T-helper 17 cell (primary cell): ENCODE measurements at places on chromosomes 13 and 19.

DNA sequence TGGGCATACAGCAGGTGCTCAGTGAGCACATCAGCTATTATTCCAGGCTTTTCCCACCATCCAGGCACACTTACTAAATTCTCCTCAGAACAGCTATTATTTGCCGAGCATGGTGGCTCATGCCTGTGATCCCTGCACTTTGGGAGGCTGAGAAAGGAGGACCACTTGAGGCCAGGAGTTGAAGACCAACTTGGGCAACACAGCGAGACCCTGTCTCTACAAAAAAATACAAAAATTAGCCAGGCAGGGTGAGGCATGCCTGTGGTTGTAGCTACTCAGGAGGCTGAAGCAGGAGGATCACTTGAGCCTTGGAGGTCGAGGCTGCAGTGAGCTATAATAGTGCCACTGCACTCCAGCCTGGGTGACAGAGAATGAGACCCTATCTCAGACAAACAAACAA lies 35.4 kb downstream of the PTPRS start:
- DNase-seq = no peak

GRCh38 chr19:38723990-38724854 lies 20.1 kb downstream of the CAPN12 start:
- DNase-seq = no peak

DNA sequence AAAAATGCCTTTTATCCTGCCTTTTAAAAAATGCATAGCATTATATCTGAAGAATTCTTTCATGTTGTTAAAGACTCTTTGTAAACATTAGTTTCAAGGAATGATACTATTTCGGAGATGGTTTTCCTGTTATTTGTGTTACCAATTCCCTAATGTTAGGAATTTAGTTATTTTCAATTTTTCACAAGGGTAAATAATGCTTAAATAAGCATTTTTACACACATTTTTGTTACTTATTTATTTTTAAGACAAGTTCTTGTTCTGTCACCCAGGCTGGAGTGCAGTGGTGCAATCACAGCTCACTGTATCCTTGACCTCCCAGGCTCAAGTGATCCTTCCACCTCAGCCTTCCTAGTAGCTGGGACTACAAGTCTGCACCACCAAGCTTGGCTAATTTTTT lies 49.0 kb downstream of the RGCC start:
- no peak for DNase-seq

GRCh38 chr19:10517760-10518443 lies 655 bp upstream of the S1PR5 start:
- DNase-seq = no peak

DNA sequence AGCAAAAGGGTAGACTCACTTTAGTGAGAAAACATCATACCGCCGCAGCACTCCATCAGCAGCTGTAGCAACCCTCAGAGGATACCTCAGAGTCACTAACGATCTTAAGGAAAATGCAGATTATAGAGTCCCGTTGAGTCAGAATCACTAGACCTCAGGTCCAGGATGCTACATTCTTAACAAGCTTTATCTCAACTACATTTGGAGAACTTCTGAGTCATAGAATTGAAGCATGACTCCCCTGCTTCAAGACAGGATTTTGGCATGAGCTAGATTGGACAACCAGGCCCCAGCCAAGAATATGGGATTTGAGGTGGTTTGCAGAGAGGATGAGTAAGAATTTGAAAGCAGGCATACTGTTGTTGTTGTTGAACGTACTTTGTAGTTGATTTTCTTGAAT lies 118.9 kb upstream of the UBL3 start:
- DNase-seq = no peak

DNA sequence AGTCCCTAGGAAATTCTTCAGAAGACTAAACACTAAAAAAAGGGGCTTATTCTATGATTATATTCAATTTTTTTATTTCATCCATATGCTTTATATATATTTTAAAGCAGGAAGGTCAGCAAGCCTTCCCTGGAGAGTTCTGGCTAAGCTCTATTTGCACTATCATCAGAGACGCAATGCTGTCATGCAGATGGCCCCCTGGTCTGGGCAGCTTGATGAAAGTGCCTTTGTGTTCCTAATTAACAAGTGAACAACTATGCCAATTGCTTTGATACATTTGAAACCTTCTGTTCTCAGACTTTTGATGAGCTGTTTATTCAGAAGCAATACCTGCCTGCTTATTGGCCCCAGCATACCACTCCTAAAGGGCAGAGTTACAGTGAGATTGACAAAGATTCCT lies 1344.6 kb downstream of the OLFM4 start:
- DNase-seq = no peak

DNA sequence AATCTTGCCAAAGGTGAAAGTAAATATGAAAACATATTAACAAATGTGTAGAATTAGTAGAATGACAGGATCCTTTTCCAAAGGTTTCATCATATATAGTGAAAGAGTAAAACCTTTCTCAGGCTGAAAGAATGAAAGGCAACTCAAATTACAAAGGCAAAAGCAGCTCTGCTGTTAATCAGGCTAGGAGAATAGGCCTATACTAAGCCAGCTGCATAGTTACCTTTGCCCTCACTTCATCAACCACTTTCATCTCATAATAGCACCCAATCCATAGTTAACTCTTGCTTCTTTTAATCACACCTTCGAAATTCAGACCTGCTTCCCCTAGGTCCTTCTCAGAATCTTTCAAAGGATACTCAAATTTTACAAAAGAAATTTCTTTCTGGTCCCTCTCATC lies 1167.6 kb upstream of the ATXN8OS start:
- DNase-seq = no peak

- DNase-seq = no peak
These were observed 113.7 kb upstream of the OXGR1 start for GRCh38 chr13:97107815-97108529.

GRCh38 chr19:35044317-35045117 lies 3.0 kb downstream of the HPN start:
- DNase-seq = peak; percentile 38
